ENCODE measurements at places on chromosomes 16 and 17.

DNA sequence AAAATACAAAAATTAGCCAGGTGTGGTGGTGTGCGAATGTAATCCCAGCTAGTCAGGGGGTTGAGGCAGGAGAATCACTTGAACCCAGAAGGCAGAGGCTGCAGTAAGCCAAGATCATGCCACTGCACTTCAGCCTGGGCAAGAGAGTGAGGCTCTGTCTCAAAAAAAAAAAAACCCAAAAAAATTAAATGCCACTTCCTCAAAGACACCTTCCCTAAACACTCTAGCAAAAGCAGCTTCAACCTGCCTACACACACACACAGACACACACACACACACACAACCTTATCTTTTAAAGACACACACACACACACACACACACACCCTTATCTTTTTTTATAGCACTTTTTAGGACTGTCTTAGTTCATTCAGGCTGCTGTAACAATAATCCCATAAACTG lies 201.7 kb upstream of the PSMD7 start:
- DNase-seq = no peak

DNA sequence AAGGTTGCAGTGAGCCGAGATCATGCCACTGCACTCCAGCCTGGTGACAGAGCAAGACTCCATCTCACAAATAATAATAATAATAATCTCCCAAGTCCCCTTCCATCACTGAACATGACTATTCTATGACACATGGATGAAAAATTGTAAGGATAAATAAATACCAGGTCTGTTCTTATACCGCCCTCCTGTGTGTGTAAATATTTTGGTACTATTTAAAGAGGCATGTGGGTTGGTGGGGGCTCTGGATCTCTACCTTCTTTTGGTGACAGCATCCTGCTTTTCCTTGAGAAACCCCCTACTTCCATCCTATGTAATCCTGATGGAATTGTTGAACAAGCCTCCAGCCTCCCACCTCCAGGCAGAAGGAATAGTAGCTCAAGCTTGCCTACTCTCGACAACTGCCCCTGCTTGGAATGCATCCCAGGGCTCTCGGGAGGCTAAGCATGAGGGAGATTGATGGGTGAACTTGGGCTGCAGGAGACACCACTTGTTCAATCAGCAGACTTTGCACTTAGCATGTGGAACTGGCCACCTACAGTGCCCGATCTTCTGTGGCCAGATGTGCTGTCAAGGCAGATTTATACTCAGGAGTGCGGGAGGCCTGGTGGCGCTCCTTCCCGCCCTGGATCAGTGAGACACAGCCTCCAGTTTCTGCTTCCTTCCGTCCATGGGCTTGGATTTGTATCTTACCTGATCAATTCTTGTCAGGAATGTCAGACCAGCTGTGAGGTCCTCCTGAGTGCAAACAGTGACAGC lies 287.4 kb downstream of the SLC39A11 start:
- no peak for DNase-seq

DNA sequence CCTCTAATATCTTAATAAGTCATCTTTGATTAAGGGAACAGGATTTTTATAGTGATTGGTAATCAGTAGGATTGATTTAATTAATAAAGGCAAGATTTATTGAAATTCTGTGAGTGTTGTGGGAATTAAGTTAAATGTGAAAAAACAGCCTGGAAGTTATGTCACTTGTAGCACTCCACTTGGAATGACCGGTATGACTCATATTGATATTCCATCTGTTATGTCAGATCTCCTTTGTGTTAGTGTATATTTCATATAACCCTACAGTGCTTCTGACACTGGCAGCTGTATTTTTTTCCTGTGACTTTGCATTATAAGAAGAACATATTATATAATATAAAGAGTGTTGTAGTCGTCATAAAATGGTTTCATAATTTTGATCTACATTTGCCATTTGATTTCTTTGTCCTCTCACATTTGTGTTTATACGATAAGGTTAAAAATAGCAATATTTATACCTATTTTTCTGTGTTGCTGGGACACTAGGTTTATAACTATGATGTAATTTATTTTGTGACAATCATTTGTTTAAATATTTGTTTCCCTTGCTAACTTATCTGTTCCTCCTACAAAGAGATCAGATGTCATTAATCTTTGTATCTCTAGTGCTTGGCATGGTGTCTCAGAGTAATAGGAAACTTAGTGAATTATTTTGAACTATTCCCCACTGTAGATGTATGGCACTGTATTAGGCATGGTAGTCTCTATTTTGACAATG lies 249.0 kb downstream of the BCAS3 start:
- DNase-seq = no peak

- DNase-seq = no peak
These were observed 50.4 kb upstream of the ERN1 start for GRCh38 chr17:64180089-64181073.

- no peak for DNase-seq
These were observed 61.0 kb upstream of the RBBP6 start for GRCh38 chr16:24478401-24478800.

- peak; percentile 74 for DNase-seq
These were observed at the start of gene CRISPLD2 for GRCh38 chr16:84819644-84820304. CRISPLD2 (plus strand) TSS chr16:84819985; CDS start chr16:84838496, 18,511 bp downstream.

DNA sequence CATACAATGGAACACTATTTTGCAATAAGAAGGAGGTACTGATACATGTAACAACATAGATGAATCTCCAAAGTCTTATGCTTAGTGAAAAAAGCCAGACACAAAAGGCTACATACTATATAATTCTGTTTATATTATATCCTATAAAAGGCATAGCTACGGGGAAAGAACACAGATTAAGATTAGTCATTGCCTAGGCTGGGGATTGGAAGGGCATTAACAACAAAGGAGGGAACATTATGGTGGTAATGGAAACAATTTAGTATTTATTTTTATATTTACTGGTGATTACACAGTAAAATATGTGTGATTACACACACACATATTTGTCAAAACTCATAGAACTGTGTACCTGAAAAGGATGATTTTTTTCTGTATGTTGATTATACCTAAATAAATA lies 278.1 kb downstream of the ZFHX3 start:
- no peak for DNase-seq

GRCh38 chr17:44465897-44466296 lies 37.3 kb downstream of the GPATCH8 start:
- no peak for DNase-seq
